AG09309 (cell line): ENCODE measurements at places on chromosomes 12 and 14.

DNA sequence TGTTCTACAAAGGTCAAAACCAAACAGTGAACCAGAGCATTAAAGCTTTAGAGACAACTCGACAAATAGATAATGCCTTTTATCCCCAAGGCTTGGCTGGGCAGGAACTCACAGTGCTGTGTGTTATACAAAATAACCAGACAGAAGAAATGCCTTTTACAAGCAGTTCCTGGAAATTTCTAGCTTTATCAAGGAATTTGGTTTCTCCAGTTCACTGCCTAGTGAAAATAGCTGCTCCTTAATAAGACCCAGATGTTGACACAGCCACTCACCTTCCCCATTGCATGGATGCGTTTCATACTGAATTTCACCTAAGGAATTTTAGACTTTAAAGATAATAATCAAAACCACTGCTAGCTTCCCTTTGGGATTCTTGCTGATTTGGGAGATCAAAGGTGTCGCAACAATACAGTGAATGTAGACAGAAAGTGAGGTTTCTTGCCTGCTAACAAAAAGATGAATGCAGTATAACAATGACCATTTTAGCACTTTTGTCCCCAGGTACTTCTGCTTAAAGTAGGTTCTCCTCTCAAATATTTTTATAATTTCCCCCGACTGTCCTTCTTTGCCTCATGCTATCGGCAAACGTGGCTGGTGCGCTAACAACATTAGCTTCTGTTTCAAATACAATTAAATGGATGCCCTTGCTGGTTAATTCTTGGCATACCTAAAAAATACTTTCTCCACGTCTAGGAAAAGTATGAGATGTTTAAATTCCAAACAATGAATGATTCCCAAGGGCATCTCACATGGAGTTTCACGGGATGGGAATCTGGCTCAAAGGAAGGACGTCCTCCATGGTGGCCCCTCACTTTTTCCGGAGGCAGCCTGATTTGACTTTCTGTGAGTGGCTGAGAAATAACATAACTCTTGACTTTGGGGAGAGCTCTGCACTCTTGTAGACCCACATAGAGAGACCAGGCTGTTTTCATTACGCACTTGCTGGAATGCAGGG, 162.4 kb downstream of the C12orf75 start:
- DNase-seq = peak; percentile 74

DNA sequence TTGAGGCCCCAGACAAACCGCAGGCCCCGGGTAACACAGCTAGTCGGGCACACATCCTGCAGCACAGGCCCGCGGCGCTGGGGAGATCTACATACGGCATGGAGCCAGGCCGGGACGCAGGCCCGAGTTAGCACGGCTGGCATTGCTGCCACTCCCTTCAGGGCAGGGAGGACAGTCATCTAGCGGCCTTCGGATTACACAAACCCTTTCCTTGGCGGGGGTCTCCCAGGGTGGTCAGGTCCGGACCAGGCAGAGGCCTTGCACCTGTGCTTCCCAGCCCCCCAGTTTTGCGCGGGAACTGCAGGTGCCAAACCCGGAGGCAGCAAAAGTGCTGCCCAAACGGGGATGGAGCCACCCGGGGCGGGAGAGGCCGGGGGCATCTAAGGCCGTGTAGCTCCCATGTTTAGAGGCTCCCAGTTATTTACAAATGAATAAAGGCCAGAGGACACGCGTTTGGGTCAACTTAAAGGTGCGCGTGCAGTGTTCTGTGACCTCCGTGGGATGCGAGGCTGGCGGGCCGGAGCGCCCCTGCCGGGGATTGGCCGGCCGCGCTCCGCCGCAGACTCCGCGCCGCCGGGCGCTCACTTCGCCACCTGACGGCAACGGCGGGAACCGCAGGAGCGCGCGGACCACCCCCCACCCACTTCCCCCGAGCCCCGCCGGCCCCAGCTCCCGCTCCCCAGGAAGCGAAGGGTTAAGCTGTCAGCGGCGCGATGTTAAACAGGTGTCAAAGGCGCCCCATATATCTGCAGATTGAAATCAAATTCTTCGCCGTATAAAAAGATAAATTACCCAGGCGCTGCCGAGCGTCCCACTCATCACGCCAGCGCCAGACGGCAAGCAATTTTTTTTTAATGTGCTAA, 18.1 kb downstream of the VSX2 start:
- no peak for DNase-seq

- peak; percentile 40 for DNase-seq
These were observed 50.7 kb downstream of the ZC3H14 start for GRCh38 chr14:88613552-88614010.

GRCh38 chr12:49899921-49900320, 3.8 kb downstream of the FAIM2 start:
- no peak for DNase-seq

- no peak for DNase-seq
These were observed 48.0 kb downstream of the BDKRB1 start for GRCh38 chr14:96303981-96304380.

DNA sequence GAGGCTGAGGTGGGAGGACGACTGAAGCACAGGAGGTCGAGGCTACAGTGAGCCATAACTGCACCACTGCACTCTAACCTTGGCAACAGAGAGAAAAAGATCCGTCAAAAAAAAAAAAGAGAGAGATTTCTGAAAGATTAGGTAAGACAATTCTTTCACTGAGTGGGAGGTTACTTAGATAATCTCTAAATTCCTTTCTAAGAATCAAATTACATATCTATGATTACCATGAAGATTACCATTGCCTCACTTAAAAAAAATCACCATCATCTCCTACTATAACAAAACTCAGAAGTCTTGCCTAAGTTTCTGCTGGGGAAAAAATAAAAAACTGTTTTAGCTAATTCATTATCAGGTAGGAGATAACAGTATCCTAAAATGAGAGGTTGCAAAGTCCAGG, 366.7 kb downstream of the DUSP6 start:
- peak; percentile 3 for DNase-seq

GRCh38 chr12:103833891-103834290, 7.1 kb downstream of the NT5DC3 start:
- DNase-seq = no peak

DNA sequence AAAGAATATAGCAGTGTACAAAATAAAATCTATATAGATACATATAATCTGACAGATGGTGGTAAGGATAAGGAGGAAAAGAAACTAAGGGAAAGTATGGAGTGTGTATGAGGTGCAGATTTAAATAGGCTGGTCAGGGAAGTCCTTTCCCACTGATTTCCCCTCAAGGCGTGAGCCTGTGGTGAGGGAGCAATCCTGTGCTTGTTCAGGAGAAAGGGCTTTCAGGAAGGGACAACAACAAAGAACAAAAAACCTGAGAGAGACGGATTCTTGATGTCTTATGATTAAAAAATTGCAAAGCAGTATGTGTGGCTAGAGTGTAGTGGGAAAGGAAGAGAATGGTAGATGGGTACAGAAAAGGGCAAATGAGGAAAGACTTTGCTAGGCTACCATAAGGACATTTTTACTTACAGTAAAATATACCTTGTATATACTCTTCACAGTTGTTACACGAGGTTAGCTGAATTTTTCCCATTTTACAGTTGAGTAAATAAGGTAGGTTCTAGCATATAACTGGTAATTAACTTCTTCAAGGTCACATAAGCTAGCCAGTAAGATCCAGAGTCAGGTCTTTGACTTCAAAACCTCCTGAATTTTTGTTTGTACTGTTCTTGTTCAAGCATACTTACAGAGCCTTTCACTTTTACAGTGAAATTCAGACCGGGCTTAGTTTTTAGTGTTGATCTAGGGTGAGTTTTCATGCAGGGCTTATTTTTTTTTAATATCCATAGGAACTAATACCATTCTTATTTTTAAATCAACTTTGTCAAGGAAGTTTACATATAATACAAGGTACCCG, 15.6 kb downstream of the CNOT2 start:
- DNase-seq = no peak

GRCh38 chr14:29906256-29906870, 21.3 kb downstream of the PRKD1 start:
- DNase-seq = no peak

GRCh38 chr12:91846466-91847055, 299.1 kb downstream of the BTG1 start:
- DNase-seq = no peak
